ENCODE measurements at places on chromosomes 2 and 18.

DNA sequence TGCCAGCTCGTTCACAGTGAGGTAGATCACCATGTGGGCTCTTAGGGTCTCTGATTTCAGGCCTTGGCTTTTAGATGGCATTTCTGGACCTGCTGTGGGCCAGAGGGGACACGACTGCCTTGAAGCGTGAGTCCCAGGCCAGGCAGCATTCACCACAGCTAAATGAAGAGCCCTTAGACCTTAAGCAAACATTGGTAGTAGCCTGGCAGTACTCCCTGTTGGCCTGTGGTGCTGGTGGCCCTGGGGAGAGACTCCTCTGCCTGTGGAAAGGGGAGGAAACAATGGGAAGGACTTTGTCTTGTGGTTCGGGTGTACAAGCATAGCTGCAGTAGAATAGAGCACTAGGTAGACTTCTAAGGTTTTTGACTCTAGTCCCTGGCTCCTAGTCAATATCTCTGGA lies 456.0 kb upstream of the DCC start:
- DNase-seq = no peak

DNA sequence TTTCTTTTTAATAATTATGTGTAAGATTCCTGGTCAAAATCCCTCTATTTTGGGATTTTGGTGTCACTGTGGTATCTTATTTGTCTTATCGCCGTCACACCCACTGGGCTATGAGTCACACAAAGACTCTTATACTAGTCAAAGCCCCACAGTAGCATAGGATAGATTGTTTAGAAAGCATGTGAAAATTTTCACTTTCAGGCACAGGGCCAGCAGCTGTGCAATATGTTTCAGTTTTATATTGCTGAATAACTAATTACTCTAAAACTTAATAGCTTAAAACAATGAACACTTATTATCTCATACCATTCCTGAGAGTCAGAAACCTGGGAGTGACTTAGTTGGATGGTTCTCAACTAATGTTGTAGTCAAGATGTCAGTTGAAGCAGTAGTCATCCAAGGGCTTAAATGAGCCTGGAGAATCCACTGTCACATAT lies 24.0 kb downstream of the CFAP210 start:
- no peak for DNase-seq

GRCh38 chr2:203586206-203586605 lies 51.1 kb upstream of the RAPH1 start:
- DNase-seq = no peak

DNA sequence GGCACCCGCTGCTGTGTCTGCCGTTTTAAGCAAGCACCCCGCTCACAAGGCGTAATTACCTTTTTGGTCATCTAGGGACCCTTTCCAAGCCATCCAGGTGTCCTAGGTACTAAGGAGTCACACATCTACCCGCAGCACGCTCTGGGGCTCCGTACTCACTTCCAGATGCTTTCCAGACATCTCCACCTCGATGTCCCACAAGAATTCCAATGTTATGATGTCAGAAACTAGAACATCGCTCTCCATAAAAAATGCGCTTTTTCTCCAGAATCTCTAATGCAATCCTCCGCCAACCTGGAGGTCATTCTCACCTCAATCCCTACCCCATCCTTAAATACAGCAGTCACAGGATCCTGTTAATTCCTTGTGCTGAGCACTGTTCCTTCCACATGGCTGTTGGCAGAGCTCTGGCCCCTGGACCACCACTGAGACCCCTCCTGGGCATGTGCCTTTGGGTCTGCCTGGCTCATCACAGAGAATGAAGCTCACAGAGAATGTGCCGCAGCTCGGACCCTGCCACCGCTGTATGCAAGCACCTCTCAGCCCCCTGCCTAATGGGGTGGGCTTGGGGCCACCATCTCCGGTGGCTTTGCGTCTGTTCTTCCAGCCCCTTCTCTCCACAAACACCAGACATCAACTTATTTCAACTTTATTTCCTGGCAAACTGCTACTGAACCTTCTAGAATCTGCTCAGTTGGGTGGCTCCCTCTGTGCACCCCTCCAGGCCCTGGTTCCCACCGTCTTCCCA lies 4.6 kb upstream of the PXDN start:
- no peak for DNase-seq

DNA sequence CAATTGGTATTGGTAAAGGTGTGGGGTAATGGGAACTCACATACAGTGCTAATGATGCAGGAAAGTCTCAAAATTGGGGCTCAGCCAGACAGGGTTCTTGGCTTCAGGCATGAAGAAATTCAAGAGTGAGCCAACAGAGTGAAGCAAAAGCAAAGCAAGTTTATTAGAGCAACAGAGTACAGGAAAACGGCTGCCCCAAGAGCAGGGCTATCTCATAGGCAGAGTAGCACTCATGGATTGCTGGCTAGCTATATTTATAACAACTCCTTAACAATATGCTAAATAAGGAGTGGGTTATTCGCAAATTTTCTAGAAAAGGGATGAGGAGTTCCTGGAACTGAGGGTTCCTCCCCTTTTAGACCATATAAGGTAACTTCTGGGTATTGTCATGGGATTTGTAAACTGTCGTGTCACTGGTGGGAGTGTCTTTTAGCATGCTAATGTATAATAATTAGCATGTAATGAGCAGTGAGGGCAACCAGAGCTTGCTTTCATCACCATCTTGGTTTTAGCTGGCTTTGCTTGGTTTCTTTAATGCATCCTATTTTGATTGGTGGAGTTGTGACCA lies 233.8 kb upstream of the NOL4 start:
- no peak for DNase-seq

GRCh38 chr2:48232351-48232750 lies 297.6 kb upstream of the STON1 start:
- no peak for DNase-seq

DNA sequence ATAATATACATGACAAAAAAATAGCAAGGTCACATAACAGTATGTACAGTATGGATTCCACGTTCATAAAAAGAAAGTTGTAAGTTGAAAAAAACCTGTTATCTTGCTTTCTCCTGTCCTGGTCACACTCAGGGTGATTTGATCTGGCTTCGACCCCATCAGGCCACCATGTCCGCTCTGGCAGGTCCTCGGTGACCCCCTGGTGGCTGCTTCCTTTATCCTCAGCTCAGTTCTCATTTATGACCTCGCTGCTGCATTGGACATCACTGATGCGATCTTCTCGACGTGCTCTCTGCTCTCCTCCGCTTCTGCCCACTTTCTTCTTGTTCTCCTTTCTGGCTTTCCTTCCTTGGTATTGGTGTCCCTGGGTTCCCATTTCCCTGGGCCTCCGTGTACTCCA lies 29.7 kb downstream of the DGKD start:
- no peak for DNase-seq

- no peak for DNase-seq
Observed at GRCh38 chr2:164151522-164151921, 415.7 kb upstream of the FIGN start.

GRCh38 chr2:46747297-46747818 lies 168.2 kb downstream of the MCFD2 start:
- no peak for DNase-seq

DNA sequence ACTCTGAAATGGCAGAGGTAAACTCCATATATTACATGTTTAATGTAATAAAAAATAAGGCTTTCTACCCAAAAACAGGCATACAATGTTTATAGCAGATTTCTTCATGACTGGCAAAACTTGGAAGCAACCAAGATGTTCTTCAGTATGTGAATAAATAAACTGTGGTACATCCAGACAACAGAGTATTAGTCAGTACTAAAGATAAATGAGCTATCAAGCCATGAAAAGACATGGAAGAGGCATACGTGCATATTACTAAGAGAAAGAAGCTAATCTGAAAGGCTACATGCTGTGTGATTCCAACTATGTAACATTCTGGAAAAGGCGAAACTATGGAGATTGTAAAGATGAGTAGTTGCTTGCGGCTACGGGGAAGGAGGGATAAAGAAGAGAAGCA lies 97.4 kb downstream of the OSR1 start:
- no peak for DNase-seq

DNA sequence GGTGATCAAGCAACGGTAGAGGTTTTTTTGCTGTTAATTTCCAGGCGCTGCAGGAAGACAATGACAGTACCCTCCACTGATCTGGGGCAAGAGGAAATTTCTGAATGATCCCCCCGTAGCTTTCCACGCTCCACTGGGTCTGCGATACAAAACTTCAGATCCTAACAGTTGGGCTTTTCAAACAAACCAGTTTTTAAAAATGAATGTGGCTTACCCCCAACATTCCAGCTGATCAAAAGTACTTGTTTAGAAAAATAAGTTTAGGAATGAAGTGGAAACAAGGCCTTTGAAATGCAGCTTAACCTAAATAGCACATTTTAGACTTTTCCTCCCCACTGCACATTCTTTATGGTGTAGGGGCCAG lies 5.7 kb downstream of the ZFP36L2 start:
- DNase-seq = no peak

- no peak for DNase-seq
Observed at GRCh38 chr2:9418746-9419145, 4.6 kb downstream of the ITGB1BP1 start.

DNA sequence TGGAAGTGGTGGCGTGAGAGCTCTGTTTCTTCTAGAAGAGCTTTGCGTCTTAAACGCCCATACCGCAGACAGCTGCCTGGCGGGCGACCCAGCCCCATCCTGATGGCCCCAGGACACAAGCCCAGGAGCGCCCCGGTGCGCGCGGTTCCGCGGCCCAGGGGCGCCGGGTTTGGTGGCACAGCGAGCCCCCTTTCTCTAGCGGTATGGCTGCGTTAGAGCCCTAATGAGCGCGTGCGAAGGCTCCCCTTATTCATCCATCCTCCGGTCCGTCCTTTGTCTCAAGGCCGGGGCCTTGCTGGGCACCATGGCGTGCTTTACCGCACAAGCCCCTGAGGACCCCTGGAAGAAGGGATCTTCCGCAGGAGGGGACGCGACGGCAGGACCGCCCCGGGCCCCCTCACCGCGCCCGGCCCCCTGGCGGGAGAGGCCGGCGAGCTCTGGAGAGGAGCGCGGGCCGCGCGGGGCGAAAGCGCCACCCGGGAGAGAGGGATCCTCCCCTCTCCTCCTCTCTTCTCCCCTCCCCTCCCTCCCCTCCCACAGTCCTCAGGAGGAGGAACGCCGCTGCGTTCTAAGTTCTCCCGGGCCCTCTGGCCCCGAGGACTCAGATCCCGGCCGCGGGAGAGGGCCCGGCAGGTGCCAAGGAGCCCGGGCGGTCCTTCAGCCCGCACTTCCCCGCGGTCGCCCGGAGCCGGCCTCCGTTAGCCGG lies 626 bp upstream of the SLC1A4 start:
- no peak for DNase-seq

- DNase-seq = no peak
Observed at GRCh38 chr18:74869904-74870863, 272.5 kb downstream of the ZNF407 start.
